ENCODE measurements at places on chromosomes 5 and 9.

DNA sequence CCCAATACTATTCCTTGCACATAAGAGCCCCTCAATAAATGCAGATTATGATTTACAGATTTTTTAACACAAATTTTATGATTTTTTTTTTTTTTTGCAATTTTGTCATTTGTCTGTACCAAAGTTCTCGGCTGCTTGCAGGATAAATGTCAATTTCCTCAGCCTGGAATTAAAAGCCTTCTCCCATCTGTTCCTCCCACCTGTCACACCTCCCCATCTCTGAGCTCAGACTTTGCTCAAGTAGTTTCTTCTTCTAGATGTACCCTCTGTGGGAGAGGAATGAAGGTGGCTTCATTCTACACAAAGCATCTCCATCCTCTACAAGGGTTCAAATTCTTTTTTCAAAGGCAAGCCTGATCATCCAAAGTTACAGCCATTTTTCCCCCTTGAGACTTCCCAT lies 153.7 kb upstream of the GRAMD2B start:
- DNase-seq: no peak

- peak; percentile 97 for DNase-seq
Measured at GRCh38 chr9:134366223-134367031, 40.2 kb downstream of the RXRA start.

- no peak for DNase-seq
Measured at GRCh38 chr5:136226401-136226800, 33.4 kb upstream of the SMIM32 start.

- no peak for DNase-seq
Measured at GRCh38 chr9:78278177-78278777, 18.6 kb upstream of the PSAT1 start.

DNA sequence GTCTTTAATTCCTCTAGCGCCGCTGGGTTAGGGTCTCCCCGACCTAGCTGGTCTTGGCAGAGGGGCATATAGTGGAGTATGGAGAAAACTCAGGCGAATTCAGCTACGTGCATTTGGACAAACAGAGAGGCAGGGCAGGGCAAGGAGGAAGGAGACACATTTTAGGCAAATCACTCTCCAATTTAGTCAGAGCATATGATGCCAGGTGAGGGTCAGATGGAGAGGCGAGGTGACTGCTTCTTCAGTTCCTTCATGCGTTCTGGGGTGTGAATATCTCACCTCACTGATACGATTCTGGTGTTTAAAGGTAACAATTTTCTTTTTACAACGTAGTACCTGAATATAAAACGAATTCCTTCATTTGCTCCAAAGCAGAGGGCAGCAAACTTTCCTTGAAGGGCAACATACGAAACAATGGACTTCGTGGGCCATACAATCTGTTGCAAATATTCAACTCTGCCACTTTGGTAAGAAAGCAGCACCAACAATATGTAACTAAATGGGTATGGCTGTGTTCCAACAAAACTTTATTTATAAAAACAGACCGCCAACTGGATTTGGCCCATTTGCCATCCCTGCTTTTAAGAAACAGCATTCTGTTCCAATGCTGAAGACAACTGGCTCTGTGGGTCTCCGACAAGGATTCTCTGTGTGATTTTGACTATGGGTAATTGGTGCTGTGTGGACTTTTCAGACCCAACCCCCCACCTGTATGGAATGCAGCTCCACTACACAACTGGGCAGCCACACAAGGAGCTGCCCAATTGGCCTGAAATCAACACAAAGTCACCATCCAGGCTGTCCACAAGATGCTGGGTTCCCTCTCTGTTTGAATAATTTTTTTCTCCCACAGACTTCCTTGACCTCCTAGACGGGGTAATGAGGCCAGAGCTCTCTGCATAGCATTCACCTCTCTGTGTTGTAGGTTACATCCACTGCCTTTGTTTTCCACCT lies 53.8 kb downstream of the RAPGEF1 start:
- no peak for DNase-seq

DNA sequence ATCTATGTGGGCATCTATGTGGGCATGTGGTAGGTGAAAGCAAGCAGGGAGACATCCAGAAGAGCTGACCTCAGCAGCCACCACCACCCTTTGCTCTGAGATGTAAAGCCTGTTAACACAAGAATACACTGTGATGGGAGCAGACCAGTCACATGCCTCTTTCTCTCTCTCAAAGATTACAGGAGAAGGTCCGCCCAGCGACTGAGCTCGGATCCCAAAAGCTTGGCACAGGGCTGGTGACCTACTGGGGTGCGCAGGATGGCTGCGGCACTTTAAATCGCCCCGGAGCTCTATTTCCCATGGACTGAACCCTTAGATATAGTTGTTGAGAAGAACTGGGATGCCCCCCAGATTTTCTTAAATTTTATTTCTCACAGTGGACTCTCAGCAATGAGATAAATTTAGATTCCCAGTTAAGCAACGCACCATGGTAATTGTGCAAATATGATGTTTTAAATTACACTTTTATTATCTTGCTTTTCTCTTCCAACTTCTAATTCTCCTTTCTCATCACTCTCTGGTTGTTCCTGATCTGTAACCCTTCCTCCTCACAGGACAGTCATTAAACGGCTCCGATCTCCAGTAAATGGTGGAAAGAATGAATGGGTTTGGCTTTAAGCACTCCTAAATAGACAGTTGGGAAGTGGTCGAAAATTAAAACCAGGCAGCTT lies 37.7 kb upstream of the ICE1 start:
- DNase-seq: no peak

DNA sequence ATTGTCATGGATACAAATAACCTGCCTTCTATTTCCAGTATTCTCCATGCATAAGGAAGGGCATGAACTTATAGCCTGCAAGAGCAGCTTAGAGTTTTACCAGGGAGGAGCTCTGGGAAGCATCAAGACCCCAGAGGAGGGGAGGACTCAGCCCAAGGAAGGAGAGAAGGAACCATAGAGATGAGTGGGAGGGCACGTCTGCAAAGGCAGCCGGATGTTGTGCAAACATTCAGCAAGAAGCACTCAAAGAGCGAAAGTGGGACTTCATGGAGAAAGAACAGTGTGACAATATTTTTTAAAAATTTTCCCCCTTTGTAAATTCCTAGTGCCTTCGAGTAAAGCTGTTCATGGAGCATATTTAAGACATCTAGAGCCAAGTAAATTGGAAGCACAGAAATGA lies 270.1 kb upstream of the PTGER4 start:
- DNase-seq: no peak

GRCh38 chr5:81189875-81190498 lies 43.1 kb upstream of the CKMT2 start:
- no peak for DNase-seq

DNA sequence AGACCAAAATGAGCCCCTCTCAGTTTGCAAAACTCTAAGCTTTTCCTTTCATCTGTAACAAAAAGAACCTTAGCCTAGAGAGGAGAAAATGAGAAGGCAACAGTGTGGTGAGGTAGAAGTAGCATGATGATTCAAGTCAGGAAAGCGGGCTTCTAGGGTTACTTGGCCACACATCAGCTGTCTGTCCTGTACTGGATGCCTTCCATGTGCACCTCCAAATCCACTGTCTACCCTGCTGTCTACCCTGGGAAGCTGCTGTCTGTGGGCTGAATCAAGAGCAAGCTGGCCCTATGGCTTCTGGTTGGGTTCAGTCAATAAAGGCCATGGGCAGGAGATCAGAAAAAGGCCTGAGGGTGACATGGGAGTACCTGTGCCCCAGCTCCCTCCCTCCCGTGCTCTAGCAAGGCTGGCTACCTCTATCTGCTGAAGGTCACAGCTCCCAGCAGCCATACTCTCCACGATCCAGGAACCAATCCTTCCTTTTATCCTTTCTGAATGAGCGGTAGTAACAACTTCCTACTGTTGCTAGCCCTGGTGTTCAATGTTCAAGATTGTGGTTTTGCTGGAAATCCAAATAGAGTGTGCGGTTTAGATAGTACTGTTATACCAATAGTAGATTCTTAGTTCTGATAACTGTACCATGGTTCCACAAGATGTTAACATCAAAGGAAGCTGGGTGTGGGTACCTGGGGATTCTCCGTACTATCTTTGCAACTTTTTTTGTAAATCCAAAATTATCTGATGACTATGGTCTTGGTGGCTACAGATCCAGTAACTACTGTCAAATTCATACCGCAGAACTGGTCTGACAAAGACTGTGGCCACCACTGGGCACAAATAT lies 191.0 kb downstream of the ESM1 start:
- no peak for DNase-seq

GRCh38 chr5:15763754-15764153 lies 263.8 kb downstream of the FBXL7 start:
- no peak for DNase-seq

DNA sequence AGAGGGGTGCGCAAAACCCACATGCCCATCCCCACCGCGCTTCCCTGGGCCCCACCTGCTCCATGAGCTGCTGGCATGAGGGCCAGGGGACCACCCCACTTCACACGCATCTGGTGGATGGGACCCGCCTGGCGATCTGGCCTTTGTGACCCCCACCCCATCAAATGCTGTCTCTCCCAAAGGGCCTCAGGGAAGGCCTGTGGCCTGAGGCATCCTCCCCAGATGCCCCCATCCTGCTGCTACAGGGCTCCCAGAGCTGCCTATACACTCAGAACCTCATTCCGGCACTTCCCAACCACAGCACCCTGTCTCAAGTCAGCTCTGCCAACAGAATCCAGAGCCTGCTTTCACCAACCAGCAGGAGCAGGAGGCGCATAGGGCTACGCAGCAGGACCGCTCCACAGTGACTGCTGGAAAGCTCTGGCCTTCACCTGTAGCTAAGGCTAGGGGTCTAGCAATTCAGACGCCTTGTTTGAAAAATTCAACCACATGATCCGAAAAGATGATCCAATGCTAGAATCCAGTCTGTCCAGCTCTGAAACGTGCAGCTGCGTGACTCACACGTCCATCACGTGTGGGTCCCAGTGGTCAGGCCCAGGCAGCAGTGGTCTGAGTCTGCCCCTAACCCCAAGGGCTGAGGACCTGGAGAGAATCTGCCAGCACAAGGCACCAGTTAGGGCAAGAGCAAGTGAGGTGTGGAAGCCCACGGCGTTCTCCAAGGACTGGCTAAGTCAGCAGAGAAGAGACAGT lies 1.4 kb upstream of the SNAPC4 start:
- DNase-seq: no peak

DNA sequence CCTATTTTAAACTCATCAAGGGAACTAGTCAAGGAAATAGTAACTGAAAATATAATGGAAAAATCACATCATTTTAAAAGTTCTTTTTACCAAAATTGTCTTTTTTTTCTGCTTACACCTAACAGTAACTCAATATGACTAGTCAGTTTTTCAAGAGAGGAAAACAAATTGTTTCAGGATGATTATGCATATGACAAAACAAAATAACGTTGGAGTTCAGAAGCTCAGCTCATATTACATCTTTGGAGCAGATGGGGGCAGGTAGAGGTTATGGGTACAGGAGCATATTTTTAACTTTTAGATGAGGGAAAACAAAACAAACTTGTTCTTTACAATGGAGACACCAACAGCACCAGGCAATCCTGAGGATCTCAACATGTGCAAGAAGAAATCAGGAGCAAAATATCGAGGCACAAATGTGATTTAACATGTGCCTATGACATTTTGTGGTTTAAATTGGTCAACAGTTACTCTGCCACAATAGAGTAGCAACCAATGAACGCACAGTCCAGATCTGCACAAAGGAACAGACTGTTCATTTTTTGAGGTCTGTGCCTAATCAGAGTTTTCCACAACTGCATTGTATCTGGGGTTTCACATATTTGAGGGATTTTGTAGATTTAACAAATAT lies 659.0 kb downstream of the ANXA1 start:
- DNase-seq: no peak

- no peak for DNase-seq
Measured at GRCh38 chr5:158759283-158759682, 340.4 kb downstream of the EBF1 start.

DNA sequence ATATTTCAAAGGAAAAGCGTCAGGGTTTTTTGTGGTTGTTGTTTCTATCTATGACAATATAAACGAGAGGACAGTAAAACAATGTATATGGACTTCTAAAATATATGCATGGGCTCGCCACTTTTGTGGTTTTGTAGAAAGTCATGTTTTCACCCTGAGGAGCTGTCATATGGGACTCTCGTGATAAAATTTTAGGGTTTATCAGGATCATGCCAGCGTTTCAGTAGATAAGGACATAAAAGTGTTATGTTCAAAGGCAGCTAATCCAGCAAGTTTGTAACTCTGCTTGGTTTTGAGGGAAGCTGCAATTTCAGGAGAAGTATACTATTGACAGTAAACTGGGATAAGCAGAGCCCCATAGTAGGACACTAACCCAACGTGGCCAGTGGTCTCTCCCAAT lies 120.3 kb downstream of the CDC42SE2 start:
- DNase-seq: no peak

DNA sequence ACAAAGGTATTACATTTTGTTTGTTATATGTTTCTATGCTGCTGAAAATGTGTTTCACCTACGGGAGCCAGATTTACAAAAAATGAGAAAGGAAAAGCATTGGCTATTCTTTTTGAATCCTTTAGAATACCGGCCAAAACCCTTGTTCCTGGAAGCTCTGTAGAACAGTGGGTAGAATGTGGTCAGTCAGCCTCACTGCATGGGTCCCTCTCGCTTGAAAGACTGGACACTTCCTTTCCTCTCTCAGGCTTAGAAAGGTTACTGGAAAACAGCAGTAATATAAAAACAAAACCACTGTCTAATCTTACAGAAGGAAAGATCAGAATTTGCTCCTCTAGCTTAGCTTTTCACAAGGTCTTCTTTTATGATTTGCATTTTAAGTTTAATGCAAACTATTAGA lies 45.1 kb downstream of the OSTF1 start:
- DNase-seq: no peak

DNA sequence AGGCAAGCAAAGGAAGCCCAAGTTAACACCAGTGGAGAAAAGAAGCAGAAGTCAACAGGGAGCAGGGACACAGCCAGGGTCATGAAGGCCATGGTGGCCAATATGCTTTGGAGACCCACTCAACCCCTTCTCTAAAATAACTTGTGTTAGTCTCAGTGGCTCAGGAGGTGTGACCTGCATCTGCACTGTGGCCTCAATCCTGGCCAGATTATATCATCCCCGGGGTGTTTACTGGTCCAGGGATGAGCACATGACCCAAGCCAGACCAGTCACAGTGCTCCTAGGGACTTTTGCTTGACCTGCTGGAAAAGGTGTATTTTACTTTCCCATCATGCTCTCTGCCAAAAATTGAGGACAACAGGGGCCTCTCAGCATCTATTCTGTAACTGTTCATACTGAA lies 105.2 kb downstream of the DPYSL3 start:
- DNase-seq: no peak

DNA sequence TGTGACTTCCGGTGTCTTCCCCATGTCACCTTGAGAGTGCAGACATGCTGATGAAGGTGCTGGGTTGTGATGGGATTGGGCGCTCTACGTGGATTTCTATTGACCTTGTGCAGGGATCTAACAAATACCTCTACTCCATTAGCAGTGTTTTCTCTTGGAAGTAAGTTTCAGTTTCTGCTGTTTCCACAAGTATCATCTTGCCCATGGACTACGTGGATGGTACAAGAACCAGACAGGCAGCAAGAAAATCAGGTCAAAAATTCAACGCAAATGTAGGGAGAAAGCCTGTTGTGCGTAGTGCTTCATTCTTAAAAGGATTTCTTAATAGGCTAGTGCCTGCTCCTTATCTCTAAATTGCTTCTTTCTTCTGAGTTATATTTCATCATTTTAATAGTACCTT lies 60.8 kb downstream of the AOPEP start:
- DNase-seq: no peak
